ENCODE measurements at places on chromosomes 6 and 20.

- DNase-seq = peak; percentile 76
Measured at GRCh38 chr6:28863604-28864325, 60.0 kb downstream of the TRIM27 start.

DNA sequence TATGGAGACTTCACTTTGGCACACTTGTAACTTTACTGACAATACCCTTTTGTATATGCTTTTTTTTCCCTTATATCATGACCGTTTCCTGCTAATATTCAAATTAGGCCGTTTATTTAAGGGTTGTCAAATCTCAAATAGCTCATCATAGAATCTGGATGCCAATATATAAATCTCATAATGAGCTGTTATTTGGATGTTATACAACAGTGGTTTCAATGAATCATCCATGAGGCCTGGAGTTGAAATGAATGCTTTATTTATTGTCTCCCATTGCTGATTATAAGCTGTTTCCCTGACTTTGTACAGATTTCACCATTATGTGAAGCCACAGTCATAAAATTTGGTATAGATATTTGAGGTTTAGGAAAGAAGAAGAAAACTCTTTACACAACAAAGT lies 256.1 kb downstream of the PLCB1 start:
- DNase-seq = no peak

GRCh38 chr6:40713002-40713719 lies 126.0 kb upstream of the LRFN2 start:
- DNase-seq = no peak

DNA sequence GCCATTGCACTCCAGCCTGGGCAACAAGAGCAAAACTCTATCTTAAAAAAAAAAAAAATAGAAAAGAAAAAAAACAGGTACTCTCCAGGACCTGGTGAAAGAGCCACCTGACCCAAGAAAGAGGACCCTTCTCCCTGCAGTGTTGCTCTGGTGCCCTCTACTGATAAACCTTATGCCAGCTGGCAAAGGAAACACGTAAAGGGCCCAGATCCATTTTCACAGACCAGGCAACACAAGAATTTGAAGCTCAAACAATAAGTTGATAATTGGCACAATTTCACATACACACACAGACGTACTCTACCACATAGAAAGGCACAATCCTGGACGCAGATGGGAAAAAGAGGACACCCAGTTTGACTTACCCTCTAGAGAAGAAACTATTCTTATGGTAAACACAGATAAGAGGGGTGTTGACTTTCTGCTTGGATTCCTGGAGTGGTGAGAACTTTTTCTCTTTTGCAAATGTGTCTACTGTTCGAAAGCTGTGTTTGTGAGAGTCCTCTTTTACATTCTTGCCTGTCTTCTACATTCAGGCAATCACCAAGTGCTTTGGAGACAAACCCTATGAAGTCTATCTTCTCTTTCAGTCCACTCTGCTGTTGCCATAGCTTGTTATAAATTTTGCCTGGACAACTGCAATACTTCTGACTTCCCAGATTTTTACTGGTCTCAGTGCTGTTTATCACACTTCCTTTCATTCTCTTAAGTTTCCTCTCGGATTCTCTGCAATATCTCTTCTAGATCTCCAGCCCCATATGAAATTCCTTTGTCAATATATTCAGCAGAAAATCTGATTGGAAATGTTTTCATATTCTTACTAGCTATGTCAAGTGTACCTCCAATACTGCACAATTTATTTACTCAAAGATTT lies 6.4 kb upstream of the SNRPB start:
- no peak for DNase-seq

DNA sequence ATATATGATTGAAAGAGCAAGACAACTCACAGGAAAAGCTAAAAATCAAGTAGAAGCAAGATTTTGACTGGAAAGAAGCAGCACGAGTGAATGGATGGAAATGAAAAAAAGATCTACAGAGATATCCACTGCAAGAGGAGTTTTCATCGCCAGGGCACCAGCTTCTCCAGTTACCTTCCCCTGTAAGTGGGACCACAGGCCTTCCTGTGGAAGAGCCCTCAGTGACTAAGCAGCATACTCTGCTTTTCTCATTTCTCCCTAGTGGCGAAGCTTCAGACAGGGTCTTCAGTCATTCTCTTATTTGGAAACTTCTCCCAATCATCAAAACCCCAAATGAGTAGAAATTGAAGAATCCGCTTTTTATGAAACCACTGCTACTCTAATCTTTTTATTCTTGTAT lies 40.5 kb downstream of the ADGRB3 start:
- DNase-seq = no peak

DNA sequence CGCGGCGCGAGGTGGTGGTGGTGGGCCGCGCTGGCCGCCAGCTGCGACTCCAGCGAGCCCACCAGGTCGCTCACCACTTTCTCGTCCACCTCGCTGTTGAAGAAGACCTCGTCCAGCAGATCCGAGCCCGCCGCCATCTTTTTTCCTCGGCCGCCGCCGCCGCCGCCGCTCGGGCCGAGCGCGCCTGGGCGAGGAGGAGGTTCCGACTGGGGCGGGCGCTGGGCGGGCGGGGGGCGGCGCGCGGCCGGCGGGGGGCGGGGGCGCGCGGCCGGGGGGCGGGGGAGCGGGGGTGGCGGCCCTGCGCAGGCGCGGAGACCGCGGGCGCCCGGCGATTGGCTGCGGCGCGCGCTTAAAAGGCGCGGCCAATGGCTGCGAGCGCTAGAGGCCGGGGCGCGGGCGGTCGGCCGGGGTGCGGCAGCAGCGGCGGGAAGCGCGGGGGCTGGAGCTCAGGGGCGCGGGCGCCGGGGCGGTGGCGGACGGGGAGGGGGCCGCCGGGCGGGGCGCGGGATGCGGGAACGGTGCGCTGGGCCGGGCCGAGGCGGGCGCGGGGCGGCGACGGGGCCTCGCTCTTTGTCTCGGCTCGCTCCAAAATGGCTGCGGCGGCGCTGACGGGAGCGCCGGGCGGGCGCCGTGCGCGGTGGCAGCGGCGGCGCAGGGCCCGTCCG lies at the start of gene TAF4:
Gene TAF4, minus strand, starts transcription at position 208 of the 665 bp plus-strand sequence. Its CDS starts 71 bp downstream, at position 137.
- peak; percentile 70 for DNase-seq

DNA sequence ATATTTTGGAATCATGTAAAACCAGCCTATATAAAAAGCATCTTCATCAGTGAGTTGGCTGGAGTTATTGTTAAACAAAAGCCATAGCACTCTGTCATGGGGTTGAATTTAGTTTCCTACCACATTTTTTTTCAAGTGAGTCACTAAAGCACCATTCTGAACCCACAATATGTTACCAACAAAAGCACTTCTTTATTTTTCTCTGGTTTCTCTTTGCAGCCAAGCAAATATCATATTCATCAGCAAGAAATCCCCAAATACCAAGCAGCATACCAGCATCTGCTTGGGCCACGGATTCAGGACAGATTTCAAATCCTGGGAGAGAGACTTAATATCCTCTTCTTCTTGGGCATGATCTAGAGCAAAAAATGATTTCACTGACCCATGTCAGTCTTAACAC lies 441.4 kb downstream of the BCKDHB start:
- no peak for DNase-seq

GRCh38 chr20:1389703-1390580 lies 2.9 kb downstream of the FKBP1A start:
- no peak for DNase-seq

DNA sequence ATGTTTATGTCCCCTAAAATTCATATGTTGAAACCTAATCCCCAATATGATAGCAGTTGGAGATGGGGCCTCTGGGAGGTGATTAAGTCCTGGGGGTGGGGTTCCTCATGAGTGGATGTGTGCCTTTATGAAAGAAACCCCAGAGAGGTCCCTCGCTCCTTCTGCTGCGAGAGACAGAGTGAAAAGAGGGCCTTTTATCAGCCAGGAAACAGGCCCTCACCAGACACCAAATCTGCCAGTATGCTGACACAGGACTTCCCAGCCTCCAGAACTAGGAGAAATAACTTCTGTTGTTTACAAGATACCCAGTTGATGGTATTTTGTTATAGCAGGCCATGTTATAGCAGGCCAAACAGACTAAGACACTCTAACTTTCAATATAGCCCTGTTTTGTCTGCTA lies 100.9 kb upstream of the NFATC2 start:
- no peak for DNase-seq

GRCh38 chr20:5357946-5358345 lies 41.2 kb upstream of the PROKR2 start:
- no peak for DNase-seq

DNA sequence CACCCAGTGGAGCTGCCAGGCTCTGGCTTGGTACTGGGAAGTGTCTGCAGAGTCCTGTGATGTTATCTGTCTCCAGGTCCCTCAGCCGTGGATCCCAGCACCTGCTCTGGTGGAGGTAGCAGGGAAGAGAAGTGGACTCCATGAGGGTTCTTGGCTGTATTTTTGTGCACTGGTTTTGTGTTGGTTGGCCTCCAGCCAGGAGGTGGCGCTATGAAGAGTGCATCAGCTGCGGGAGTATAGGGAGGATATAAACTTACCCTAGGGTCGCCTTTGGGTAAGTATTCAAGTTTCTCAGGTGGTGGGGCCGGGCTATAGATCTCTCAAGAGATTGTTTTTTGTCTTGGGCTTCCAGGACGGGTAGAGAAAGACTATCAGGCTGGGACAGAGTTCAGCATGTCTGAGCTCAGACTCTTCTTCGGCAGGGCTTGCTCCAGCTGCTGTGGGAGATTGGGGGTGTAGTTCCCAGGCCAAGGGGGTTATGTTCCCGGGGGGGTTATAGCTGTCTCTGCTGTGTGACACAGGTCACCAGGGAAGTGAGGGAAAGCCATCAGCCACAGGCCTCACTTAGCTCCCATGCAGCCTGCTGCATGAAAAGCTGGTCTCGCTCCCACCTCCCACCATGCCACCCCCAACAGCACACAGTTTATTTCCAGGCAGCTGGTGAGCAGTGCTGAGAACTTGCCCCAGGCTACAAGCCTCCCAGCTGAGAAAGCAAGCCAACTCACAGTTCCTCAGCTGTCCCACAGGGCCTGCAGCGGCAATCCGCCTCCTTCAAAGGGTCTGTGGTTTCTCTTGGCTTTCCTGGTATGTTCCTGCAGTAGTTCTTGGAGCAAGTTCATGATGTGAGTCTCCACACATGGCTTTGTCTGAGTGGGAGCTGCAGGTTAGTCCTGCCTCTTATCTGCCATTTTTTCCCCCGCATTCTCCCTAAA lies 115.7 kb downstream of the AIG1 start:
- no peak for DNase-seq

- DNase-seq = no peak
Measured at GRCh38 chr6:142013287-142013686, 119.4 kb upstream of the GJE1 start.

GRCh38 chr6:112618849-112619248 lies 271.7 kb downstream of the RFPL4B start:
- DNase-seq = no peak

GRCh38 chr6:11248974-11249761 lies 16.7 kb upstream of the NEDD9 start:
- no peak for DNase-seq

GRCh38 chr6:36095497-36096391 lies 34.6 kb upstream of the MAPK13 start:
- DNase-seq = no peak

DNA sequence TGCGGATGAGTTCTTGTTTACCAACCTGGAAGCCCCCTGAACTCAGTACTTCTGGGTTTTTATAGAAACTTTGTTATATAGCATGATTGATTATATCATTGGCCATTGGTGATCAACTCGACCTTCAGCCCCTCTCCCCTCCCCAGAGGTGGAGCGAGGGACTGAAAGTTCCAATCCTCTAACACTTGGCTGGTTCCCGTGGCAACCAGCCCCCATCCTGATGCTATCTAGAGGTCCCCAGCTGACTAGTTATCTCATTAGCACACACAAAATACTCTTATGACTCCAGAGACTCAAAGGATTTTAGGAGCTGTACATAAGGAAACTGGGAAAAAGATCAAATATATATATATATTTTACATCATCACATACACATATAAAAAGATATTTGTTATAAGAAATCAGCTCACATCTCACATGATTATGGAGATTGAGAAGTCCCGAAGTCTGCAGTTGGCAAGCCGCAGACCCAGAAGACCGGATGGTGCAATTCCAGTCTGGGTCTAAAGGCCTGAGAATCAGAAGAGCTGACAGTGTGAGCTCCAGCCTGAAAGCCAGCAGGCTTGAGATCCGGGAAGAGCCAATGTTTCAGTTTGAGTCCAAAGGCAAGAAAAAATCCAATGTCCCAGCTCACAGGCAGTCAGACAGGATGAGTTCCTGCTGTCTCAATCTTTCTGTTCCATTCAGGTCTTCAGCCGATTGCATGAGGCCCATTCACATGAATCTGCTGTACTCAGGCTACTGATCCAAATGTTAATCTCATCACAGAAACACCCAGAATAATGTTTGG lies 179.3 kb upstream of the DTNBP1 start:
- DNase-seq = no peak

GRCh38 chr20:59813126-59813947 lies 120.1 kb downstream of the SYCP2 start:
- DNase-seq = no peak
